ENCODE measurements at places on chromosomes 1 and 21.

GRCh38 chr1:19229229-19229628, 19.2 kb upstream of the UBR4 start:
- DNase-seq: no peak

GRCh38 chr1:62962901-62963776, 179.2 kb downstream of the ATG4C start:
- DNase-seq: no peak

- no peak for DNase-seq
Measured at GRCh38 chr1:198449261-198449660, 91.2 kb downstream of the ATP6V1G3 start.

DNA sequence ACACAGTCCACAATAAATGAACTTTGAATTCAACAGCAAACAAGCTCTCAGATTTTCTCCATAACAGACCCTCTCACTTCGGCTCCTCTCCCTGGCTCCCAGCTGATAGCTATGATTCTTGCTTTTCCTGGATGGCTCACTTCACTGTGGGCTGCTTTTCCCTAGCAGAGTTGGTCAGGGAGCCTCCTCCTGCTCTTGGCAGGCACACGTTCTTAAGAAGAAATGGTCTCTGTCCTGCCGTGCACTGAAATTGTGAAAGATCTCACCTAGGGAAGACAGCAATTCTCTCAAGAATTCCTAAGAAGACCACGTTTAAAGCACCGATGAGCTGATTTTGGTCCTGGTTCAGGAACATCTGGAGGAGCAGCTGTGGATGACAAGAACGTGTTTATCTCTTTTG, 148.5 kb upstream of the KCNK2 start:
- DNase-seq: no peak

GRCh38 chr1:66791621-66792610, 9.2 kb downstream of the INSL5 start:
- no peak for DNase-seq

GRCh38 chr1:164443166-164443565, 115.8 kb upstream of the PBX1 start:
- no peak for DNase-seq

DNA sequence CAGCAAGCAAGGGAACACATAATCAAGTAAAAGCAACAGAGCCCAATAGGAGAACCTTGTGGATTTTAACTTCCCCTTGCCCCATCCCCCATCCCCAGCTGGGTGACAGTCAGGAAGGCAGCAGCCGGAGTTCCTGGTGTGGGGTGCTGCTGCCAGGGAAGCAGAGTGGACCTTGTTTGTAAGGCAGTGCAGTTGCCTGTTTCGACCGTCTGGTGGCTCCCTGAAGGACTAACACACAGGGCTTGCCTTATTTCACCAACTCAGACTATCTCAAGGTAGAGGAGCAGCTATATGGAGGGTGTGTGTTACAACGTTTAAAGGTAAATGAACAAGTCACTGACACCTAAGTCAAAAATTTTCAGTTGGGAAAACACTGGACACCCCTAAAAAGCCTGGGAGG, 6.6 kb downstream of the KRTAP10-8 start:
- DNase-seq: no peak

- DNase-seq: no peak
Measured at GRCh38 chr1:153790313-153790965, 15.2 kb downstream of the SLC27A3 start.

- DNase-seq: peak; percentile 24
Measured at GRCh38 chr1:172746091-172746949, 87.4 kb downstream of the FASLG start.

DNA sequence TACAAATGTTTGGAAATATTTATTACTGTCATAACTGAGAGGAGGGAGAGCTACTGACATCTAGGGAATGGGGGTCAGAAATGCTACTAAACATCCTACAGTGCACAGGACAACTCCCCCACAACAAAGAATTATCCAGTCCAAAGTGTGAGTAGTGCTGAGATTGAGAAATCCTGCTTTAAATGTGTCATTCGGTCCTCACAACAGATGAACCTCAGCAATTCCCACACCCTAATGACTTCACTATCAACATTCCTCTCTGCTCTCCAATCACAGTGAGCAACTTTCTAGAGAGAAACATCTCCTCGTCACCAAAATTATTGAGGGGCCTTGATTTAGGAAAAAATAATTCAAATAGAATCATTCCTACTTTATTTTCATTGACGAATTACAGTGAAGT, 18.0 kb downstream of the OMA1 start:
- DNase-seq: no peak

GRCh38 chr1:30898031-30898815, 10.3 kb downstream of the SDC3 start:
- DNase-seq: no peak

All from CD8-positive, alpha-beta T cell (primary cell).